ENCODE measurements at places on chromosomes 7 and 10.

DNA sequence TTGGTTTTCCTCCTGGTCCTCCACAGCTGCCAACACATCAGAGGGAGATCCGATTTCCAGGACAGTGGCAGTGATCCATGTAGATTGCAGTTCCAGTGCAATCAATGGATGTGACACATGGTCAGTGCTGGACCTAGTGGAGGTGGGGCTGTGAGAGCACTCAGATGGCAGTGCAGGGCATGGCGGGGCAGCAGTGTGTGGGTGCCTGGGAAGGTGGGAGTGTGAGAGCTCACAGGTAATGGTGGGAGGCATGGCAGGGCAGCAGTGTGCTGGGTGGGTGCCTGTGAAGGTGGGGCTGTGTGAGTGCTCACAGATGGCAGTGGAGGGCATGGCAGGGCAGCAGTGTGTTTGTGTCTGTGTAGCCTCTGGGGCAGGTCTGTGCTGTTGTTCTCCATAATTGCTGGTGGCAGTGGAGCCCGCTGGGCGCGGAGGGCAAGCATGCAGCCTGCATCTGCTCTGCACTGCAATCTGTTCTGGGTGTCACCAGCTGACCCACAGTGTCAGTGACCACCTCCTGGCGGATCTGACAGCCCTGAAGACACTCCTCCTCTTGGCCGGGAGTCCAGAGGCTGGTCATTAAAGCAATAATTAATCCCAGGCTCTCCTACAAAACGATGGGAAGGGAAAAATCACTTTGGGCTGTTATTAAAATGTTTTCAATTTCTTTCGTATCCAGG is 8.6 kb upstream of the ADARB2 start:
- no peak for DNase-seq

GRCh38 chr7:73976761-73977618 is 51.0 kb upstream of the ELN start:
- DNase-seq = no peak

DNA sequence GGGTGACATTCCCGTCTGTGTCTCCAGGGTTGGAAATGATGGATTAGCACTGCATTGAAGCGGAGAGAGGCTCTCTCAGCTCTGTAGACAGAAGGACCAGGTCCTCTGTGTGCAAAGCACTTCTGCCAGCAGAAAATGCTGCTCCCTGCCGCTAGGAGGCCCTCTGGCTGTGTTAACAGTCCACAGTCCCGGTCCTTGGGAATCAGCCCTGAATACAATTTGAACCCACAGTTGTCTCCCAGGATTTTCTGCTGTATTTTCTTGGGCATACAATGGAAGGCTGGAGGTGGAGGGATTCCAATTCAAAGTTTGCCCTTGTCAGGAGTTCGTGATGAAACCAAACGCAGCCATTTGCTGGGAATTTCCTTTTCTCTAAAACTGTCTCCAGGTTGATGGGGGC is 205.2 kb downstream of the GLRX3 start:
- DNase-seq = no peak

DNA sequence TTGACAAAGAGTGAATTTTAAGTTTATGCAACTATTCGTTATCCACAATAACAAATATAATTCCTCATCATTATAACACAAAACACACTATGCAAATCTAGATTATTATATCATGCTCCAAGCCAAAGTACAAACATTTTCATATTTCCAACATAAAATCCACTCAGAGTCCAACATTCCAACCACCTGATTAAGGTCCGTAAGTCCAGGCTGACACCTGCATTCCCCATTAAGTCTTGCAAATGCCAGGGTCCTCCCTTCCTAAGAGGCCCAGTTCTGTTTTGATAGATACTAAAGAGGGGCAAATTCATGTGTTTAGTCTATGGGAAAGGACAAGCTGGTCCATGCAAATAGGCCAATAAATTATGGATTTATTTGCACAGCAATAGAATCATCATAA is 206.1 kb downstream of the POU6F2 start:
- no peak for DNase-seq

GRCh38 chr7:44531421-44532380 is 9.4 kb downstream of the NPC1L1 start:
- no peak for DNase-seq

DNA sequence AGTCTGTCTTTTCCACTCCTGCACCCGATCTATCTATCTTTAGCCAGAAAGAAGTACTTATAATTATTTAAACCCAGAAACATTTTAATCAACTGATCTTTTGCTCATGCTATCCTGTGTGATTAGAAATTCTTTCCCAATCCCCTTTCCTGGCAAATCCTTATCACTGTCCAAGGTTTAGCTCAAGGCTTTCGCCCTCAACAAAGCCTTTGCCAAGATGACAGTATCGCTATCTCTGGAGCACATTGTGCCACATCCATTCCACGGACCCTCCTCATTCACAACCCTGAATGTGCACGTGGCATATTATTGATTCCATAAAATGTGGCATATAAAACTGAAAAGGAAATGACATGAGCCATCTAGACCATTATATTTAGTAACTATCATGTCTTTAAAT is 71.3 kb downstream of the PTN start:
- no peak for DNase-seq

- DNase-seq = no peak
Measured at GRCh38 chr7:111654343-111654742, 92.1 kb upstream of the IMMP2L start.

GRCh38 chr7:50837965-50838364 is 55.3 kb upstream of the GRB10 start:
- no peak for DNase-seq

GRCh38 chr10:7411671-7412128 is 866 bp upstream of the SFMBT2 start:
- no peak for DNase-seq

DNA sequence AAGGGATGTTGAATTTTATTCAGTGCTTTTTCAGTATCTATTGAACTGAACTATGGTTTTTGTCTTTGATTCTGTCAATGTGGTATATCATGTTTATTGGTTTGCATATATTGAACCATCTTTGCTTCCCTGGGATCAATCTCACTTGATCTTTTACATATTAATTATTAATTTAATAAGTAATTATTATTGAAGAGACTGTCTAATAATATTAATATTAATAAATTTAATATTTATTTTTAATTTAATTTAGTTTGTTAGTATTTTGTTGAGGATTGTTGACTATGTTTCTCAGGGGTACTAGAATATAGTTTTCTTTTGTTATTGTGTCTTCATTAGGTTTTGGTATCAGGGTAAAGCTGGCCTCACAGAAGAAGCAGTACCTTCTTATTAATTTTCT is 26.5 kb upstream of the TRA2A start:
- DNase-seq = no peak
